ENCODE measurements at places on chromosomes 7 and 10. TPM values are rescaled to one million over a fixed set of nuclear protein-coding genes. Genes with fewer than 3 reads are reported as not detected.

DNA sequence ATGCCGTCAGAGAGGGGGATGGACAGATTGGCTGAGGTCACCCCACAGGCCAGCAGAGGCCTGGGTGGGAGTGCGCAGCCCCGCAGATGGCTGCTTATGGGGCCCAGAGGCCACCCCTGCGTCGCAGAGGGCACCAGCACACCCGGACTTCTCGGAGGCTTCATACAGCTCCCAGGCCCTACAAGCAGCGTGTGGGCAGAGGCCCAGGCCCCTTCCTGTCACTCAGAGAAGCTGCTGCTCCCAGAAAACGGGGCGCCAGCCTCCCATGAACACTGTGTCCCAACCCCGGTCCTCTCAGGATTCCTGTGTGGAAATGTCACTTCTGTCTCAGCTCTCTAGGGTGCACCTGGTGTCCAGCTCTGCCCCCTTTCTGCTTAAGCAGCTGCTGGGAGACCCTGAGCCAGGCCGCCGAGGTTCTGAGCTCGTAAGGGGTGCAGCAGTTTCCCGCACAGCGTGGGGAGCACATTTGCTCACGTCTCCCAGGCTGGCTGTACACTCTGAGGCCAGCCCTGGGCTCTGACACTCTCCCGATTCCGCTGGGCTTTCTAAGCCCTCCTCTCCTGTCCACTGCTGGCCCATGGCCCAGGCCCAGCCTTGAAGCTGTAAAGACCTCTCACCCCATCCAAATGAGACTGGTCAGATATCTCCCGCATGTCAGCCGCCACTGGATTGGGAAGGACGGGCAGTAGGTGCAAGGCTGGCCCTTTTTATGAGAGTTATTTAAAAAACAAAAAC, 6.8 kb downstream of the GPR146 start:
- no peak for DNase-seq

DNA sequence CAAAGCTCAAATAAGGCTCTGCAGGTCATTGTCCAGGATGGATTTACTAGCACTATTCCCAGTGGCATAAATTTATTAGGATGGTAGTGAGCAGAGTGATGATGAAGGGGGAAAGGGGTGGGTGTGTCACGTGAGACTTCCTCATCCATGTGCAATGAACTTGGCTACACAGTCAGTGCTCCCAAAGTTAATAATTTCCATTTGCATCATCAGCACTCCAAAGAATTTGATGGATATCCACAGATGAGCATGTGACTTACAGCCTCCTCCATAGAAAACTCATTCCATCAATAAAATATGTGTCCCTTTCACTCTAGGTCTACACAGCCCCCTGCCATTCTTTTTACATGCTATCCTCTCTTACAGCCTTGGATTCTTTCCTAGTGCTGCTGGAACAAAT, 142.6 kb upstream of the PLPP4 start:
- DNase-seq, result no peak

- DNase-seq, result no peak
Observed at GRCh38 chr10:120950051-120950561, 98.9 kb downstream of the WDR11 start.

- DNase-seq, result no peak
Observed at GRCh38 chr7:104133238-104133637, 74.6 kb downstream of the ORC5 start.

Gene CFAP58
- total RNA-seq, result 0.03 TPM

DNA sequence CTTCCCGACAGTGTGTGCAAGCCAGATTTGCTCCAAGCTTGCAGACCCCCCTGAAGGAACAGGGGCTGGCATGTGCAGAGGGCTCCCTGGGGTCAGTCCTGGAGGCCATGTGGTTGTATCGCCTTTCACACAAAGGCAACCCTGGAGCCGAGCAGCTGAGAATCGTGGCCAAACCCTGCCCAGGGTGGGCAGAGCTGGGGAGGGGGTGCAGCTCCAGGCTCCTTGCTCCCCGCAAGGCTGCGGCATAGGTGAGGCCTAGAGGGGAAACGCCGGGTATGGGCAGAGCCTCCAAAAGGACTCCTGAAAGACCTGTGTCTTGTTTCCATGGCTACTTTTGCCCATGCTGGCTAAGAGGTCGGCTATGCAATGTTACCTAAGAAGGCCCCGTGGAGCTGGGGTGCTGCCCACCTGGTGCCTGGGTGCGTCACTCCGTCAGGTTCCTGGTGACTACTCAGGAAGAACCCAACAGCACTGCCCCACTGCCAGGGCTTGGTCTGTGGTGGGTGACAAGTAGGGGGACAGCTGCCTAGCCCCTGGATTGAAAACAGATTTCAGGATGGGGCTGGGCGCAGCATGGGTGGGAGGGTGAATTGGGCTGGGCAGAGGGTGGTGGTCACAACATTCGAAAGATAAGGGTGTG, 171.0 kb upstream of the SHH start:
- no peak for DNase-seq

DNA sequence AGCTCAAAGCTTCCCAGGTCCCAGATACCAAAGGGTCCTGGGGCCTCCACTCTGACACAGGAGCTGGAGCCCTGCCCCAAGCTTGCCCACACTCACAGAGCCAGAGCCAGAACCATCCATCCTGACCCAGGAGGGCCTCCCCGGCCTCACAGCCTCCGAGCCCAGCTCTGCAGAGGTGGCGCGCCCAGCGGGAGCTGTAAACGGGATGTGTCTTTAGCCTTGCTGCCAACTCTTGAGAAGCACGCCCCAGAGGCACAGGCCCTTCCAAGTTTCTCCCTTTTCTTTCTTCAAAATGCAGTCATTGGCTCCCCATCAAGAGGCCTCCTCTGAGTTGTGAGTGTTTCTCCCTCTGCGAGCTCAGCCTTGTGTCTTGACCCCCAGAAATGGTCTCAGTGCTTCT, 75.0 kb downstream of the PDGFA start:
- DNase-seq, result no peak

Gene OR6B1
- not detected for total RNA-seq

Gene CHCHD3
- total RNA-seq, result 151 TPM

Gene OR9A2
- total RNA-seq, result 0.29 TPM

Gene ABCA13
- total RNA-seq, result 0.26 TPM

GRCh38 chr10:131396121-131397050, 84.9 kb upstream of the TCERG1L start:
- peak; percentile 6 for DNase-seq

DNA sequence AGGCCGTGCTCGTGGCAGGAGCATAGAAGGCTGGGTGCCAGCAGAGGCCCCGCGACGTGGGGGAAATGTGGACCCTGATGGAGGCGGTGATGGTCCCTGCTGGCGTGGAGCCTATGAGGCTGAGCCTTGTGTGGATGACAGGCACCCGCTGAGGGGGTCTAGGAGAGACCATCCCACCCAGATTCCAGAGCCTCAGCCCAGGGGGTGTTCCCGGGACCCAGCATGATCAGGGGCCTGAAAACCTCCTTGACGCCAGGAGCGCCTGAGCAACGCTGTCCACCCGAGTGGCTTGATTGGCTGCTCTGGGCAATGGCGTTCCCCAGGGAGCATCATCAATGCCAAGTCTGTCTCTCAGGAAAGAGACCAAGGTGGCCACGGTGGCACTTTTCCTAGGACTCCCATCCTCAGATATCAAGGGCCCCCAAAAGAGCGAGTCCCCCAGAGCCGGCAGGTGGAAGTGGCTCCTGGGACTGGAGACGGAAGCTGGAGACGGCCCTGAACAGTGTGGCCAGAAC, 61.1 kb downstream of the PWWP2B start:
- DNase-seq, result no peak

DNA sequence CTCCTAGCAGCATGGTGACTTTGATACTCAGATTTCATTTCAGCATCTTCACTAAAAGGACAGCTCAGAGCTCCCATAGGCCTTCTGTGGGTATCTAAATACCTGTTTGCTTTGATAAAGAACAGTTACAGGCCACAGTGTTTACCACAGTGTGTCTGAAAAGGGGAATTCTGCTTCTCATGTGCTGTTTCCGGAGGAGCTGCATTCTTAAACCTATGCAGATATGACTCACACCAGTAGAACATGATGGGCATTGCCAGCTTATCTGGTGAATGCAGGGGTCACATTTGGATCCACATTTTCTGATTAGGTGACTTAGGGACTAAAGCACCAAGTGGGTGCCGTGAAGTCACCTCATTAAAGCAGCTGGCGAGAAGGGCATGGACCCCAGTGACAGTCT, 52.6 kb downstream of the TRRAP start:
- DNase-seq, result no peak

GRCh38 chr7:44911911-44912310, 26.6 kb upstream of the PURB start:
- DNase-seq, result no peak

- DNase-seq, result no peak
Observed at GRCh38 chr10:129867631-129868179, 96.4 kb downstream of the EBF3 start.

DNA sequence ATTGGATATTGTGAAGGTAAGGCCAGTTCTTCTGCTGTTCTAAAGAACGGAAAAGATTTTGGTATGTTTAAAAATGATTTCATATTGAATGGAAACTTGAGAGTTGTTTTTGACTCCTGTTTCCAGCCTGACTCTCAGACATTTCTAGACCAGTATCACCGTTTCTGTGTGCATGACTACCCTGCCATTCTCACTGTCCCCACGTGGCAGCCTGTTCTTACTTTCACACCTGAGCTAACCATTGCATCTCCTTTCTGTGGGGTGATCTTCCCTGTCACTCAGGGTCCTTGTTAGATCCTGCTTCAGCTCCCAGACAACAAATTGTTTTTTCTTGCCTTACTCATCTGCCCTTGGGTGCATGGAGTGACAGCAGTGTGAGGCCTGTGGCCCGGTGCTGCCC, 38.9 kb downstream of the GLRX3 start:
- no peak for DNase-seq

GRCh38 chr7:137603043-137603442, 243.7 kb downstream of the DGKI start:
- no peak for DNase-seq

DNA sequence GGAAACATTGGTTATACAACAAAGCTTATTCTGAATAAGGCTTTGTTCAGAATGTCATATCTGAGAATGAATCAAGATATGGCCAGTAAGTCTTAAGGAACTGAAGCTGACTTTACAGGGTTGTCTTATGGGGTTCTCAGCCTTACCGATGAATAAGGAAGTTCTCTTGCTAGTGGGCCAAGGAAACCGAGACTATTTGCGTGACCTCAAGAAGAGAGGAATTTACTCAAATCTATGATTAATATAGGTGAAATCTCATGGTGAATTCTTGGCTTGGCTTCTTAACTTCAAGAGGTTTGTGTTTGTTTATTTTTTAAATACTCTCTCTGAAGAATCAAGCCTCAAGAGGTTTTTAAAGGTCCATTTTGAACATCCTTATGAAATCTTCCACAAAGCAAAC, 4.7 kb upstream of the MRLN start:
- no peak for DNase-seq

Gene CTBP2
- 207 TPM for total RNA-seq

- peak; percentile 75 for DNase-seq
Observed at GRCh38 chr7:95723583-95724180, 48.7 kb upstream of the DYNC1I1 start.

DNA sequence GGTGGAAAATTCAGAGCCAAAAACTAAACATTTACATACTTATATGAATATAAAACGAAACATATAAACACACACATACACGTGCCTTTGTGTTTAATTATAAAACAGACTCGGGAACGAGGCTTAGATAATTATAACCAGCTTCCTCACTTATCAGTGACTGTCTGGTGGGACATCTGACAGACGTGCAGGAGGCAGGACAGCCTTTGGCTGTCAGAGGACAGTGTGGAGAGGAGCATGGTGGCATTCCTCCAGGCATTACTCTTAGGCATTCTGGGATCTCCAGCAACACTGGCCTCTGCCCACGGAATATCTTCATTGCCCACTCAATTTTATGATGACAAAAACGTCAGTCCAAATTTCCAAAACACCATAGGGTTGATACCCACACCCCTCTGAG, 262.2 kb upstream of the NFE2L3 start:
- DNase-seq, result no peak

Gene CEP55
- 42.0 TPM for total RNA-seq

DNA sequence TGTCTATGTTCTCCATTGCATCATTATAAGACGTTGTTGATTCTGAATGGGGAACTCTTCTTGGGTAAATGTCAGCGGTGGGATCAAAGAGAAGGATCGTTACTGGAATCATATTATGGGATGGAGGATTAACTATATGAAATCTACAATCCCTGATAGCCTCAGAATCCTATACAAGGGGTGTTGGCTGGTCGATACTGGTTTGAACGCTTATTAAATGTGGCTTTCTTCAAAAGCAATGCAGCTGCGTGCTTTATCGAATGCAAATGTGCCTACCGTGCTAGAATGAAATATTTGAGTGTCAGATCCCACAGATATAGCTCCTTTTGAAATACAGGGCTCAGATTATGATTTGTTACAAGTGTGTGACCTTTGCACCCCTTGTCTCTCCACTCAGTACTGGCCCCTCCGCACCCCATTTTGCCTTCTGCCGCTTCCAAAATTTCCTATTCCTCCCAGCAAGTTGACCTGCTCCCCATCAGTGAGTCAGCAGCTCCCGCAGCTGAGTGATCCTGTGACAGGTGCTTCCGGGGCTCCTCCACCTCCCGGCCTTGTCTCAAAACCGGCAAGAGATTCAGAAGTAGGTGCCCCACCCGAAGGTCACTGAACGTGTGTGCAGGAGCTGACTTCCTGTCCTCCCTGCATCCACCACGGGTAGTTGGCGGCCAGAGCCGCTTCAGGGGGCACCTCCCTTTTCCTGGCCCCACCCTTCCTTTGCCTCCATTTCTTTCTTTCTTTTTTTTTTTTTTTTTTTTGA, 76.6 kb downstream of the PTPRE start:
- peak; percentile 50 for DNase-seq

GRCh38 chr7:149284343-149284742, 22.3 kb downstream of the ZNF783 start:
- DNase-seq, result no peak

Gene CAPZA2
- total RNA-seq, result 61.7 TPM

DNA sequence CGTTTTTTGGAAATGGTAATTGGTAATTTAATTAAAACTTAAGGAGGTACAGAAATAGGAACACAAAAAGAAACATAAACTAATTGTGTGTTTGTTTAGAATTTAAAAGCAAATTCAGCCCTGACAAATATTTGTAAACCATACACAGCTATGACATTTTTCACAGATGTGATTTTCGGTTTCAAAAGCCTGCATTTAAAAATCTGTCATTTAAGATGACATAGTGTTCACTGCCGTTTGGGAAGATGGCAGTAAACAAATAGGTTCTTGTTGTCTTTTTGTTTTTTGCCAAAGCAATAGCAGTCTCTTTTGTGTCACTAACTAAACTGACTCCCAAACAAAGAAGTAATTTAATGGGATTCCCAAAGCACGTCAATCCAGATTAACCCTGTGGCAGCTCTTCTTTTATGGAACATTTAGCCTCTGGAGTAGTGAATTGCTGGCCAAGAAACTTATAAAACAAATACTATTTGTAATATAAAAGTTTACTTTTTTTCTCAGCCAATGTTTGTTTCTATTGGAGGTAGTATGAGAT, 697.6 kb downstream of the PHTF2 start:
- DNase-seq, result no peak

Gene SPDYE11
- total RNA-seq, result not detected

- no peak for DNase-seq
Observed at GRCh38 chr7:135943134-135943879, 33.9 kb downstream of the MTPN start.

Gene TBX20
- not detected for total RNA-seq

Gene CREB5
- total RNA-seq, result 1.3 TPM

Gene AOAH
- total RNA-seq, result not detected

Data from HT-29 (cell line).